ENCODE measurements at places on chromosomes 11 and 22.

DNA sequence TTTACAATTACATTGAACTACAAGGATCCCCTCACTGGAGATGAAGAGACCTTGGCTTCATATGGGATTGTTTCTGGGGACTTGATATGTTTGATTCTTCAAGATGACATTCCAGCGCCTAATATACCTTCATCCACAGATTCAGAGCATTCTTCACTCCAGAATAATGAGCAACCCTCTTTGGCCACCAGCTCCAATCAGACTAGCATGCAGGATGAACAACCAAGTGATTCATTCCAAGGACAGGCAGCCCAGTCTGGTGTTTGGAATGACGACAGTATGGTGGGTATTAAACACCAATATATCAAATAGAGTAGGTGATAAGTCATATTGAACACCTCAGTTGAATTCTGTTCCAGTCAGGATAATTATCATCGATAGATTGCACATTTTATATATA lies 4.4 kb downstream of the FBXO7 start:
- DNase-seq = no peak

GRCh38 chr11:21963013-21963412 lies 229.9 kb upstream of the ANO5 start:
- no peak for DNase-seq

GRCh38 chr22:35215993-35216392 lies 41.3 kb upstream of the HMGXB4 start:
- no peak for DNase-seq

DNA sequence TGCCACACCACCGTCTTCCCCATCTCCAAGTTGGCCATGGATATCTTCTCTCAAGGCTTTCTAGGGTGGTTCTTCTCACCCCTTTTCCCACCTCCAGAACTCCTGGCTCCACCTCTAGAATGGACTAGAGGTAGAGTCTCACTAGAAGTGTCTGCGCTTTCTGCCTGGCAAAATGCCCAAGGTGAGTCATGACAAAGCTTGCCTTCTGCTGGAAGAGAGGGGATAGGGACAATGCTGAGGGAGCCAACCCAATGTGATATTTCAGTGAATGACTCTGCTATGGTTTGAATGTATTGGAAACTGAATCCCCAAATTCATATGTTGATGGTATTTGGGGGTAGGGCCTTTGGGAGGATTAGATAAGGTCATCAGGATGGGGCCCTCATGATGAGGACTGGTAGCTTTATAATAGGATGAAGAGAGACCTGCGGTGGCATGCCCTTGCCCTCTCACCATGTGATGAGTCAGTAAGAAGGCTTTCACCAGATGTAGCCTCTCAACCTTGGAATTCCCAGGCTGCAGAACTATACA lies 4.1 kb upstream of the CD82 start:
- DNase-seq = no peak

DNA sequence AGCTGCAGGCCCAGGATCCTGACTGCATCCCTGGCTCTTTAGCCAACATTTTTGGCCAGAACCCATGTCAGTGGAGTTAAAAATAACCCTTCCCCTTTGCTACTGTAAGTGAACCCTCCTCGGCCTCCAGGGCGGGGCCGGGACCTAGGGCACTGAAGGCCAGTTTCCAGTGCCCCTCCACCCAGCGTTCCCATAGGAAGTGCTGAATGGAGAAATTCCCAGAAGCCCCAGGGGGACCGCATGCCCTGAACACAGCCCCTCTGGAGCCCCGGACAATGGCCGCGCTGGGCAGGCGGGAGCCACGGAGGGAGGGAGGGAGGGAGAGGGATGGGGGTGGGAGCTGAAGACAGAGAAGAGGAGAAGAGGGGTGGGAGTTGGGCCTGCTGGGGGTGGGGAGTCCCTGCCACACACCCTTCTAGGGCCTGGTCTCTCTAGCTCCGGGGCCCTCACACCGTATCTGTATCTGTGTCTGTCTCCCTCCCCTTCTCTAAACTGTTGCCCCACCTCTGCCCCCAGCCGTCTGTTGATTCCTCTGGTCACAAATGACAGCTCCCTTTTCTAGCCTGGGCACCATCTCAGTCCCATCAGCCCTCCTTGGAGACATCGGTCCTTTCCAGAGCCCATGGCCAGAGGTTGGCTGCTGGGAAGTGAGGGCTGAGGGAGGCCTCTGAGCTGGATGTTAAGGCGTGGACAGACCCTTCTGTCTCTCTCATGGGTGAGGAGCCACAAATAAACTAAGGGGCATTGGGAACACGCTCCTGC lies 10.9 kb downstream of the PDGFB start:
- DNase-seq = no peak

DNA sequence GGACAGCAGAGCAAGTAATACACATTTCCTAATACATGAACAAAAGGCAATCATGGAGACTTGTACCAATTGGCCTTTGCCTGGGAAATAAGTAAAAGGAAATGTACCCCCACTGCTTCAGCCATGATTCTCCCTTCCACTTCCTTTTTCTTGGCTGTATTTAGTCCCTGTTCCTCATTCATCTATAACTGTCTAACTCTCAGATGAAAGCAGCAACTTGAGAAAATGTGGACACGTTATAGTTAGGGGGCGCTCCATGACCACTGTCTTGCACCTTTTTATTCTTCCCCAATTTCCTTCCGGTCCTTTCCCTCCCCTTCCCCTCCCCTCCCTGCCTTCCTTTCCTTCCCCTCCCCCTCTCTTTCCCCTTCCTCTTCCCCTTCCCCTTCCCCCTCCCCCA lies 61.3 kb upstream of the BARX2 start:
- DNase-seq = no peak

DNA sequence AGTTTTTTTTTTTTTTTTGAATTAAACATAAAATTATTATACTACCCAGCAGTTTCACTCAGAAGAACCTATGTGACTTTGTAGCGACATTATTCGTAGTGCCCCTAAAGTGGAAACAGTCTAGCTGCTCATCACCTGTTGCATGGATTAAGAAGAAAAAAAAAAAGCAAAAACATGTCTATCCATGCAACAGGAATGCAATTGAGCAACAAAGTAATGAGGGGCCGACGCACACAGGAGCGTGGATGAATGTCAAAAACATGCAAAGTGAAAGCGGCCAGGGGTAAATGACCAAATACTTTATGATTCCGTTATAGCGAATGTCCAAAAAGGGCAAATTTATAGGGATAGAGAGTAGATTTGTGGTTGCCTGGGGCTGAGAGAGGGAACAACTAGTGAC lies 16.3 kb downstream of the MYO18B start:
- DNase-seq = no peak

DNA sequence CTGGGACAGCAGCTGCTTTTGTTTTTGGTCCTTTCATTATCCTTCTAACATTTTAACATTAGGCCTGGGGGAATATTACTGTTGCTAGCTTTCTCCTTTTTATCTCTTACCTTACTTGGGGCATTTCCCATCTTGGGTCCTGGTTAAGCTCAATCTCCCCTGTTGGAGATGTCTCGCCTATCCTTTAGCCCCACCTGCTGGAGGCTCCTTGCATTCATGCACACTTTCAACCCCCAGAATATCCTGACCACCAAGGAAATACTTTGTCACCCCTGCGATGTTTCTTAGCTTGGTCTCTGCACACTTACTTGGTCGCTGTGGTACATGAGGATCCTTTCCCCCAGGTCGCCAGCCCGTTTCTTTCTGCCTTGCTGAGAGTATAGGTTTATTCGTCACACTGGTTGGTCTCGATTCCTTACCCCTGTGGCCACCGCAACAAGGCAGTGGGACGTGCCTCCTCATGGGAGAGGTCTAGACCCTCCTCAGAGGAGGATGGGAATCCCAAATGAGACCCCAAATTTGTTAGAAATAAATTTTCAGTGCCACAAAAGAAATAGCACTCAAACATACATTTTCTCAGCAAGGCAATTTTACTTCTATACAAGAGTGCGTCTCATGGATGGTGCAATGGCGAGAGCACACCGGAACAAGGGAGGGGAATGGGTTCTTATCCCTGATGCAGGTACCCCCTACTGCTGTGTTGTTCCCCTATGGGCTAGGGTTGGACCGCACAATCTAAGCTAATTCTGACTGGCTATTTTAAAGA lies 5.4 kb upstream of the TXN2 start:
- no peak for DNase-seq

- DNase-seq = peak; percentile 56
Measured at GRCh38 chr22:45504373-45505341, 2.0 kb downstream of the FBLN1 start.

DNA sequence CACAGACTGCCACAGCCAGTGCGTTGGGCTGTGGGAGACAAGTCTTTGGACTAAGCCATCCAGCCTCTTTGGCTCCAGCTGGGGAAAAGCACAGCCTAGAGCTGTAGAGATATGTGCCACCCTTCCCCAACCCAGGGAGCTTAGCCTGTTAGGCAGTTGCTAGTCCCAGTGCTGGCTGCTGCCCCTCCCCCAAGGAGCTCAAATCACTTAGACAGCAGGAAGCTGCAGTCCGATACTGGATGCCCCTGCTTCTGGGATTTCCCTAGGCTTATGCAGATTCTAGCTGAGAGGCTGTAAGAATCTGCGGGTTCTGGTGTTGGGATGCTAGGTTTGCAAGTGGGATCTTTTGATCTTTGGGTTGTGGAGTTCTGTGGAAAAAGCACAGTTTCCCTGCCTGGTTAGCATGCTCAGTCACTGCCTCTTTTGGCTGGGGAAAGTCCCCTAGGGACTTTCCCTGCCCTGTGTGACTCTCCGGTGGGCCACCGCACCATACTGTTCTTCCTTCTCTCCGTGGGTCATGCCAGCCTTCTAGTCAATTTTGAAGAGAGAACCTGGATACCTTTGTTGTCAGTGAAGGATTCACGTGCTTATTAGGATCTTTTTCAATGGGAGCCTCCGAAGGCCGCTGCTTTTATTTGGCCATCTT lies 792.0 kb downstream of the KCNA4 start:
- DNase-seq = no peak
